Lung microvascular endothelial cell (primary cell): ENCODE measurements at places on chromosomes 3 and 15.

GRCh38 chr15:48577469-48577868 is 68.0 kb downstream of the FBN1 start:
- no peak for DNase-seq

DNA sequence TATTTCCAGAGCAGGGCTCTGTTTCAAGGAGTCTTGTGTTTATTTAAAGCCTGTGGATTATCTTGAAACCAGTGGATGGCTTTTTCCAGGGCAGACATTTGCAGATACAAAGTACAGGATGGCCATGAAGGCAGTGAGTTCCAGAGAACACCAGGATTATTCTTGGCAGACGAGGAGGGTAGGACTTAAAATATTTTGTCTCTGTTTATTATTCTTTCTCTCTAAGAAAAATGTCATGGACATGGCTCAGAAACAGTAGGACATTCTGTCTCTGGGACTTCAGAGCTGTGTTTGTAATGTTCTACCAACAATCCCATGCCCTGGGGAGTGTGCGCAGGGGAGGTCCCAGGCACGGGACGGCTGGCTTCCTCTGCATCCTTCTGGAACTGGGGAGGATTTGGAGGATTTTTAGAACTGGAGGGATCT is 125.9 kb downstream of the ATP10A start:
- DNase-seq: no peak

- no peak for DNase-seq
These were observed 481.4 kb upstream of the ALCAM start for GRCh38 chr3:104885214-104885814.

DNA sequence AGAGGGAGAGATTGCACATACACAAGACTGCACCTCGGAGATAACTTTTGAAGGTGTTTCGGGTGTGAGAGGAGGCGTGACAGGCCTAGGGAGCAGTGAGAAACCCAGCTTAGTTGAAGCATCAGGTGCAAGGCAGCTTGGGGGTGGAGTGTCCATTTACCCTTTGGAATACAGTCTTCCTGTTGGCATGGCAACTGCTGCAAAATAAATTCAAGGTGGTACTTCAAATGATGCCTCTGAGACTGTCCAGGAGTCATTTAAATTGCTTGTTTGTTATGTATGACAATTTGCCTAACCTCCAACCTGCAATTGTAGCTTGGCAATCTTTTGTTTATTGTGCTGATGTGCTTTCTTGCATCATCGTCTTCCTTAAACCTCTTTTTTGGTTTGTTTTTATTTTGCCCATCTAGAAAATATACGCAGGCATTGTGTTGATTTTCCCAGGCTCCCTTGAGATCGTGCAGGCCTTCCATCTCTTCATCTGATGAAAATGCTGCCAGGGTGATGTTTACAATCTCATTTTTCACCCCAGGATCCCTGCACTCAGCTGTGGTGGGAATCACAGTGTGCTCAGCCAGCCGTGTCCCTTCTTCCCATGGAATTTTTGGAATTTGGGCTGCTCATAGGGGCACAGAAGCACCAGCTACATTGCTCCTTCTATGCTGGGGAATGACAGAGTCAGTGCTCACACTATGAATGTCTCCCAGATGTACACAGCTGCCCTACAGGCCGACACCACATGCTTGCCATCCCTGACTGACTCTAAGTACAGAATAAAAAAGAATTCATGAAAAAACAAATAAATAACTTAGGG is 583.1 kb upstream of the CFAP20DC start:
- DNase-seq: no peak

DNA sequence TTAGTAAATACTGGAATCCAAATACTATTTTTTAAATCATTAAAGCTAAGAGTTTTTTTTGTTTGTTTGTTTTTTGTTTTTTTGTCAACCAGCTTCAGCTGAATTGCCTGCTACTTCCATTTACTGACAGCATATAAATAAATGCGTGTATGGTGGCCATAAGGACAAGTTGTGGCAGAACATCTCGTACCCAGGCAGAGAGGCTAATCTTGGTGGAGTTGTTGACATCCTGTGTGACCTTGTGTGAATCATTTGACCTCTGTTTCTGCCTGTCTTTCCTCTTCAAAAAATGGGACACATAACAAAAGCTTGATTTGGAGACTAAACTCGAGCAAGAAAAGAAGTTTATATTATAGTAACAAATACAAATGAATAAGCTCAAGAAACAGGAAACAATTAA is 734.2 kb downstream of the MCTP2 start:
- DNase-seq: peak; percentile 76

GRCh38 chr15:36994790-36995189 is 105.6 kb downstream of the MEIS2 start:
- no peak for DNase-seq

GRCh38 chr3:19427422-19428149 is 279.3 kb downstream of the KCNH8 start:
- no peak for DNase-seq

GRCh38 chr15:39787479-39787878 is 4.8 kb upstream of the FSIP1 start:
- peak; percentile 25 for DNase-seq

- no peak for DNase-seq
These were observed 1065.1 kb downstream of the AGBL1 start for GRCh38 chr15:87144775-87145174.

- no peak for DNase-seq
These were observed 195.6 kb downstream of the CTNNB1 start for GRCh38 chr3:41394896-41395295.

DNA sequence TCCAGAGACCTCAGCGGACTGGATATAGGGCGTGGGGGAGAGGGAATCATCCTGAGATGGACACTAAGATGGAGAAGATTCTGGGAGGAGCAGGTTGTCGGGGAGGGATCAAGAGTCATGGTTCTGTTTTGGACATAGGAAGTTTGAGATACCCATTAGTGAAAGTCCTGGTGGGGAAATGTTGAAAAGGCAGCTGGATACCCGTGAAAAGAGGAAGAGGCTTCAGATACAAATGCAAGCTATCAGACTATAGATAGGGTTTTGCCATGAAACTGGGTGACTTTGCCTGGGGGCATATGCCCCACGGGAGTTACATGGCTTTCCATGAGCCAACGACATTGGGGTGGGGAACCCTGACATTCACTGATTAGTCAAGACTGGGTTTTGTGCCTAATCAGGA is 1.1 kb upstream of the GPR62 start:
- no peak for DNase-seq

DNA sequence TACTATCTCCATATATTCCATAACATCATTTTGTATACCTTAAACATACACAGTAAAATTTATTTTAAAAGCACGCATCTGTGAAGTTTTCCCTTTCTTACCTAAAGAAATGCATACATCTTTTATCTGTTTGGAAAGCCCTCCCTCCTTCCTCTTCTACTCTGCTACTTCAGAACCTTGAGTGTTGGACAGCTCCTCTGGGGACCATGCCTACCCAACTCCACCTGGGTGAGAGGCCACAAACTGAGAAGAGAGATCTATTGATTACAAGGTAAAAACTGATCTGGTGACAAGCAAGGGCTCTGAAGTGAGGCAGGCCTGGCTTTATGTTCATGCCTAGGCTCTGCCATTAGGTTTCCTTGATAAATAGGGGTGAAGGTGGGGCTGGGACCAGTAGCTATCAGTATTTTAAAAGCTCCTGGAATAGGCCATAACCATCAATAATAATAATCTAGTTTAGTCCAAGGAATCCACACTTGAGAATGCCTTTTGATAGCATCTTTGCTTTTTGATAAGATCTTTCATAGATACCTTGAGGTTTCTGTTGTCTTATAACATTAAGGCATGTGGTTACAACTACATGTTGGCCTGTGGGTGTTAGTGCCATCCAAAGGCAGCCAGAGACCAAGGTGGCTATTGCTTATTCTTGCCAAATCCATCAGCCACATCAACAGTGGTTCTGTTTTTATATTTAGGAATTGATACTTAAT is 148.8 kb downstream of the KCNMB2 start:
- DNase-seq: no peak

DNA sequence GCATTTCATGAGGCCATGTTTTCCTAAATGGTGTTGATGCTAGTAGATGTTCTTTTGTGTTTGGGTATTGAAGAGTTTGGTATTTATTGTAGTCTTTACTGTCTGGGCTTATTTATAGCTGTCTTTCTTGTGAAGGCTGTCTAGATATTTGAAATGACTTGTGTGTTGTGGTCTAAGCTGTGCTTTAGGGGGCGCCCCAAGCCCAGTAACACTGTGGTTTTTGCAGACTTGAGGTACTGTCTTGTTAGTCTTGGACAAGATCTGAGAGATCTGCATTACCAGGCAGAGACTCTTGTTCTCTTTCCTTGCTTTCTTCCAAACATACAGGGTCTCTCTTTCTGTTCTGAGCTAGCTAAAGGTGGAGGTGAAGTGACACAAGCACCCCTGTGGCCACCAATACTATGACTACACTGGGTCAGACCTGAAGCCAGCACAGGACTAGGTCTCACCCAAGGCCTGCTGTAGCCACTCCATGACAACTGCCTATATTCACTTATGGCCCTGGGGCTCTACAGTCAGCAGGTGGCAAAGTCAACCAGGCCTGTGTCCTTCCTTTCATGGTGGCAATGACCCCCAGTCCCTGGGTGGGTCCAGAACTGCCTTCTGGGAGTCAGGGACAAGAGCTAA is 152.1 kb upstream of the TBC1D5 start:
- DNase-seq: peak; percentile 9

GRCh38 chr3:47950453-47951169 is 65.6 kb downstream of the MAP4 start:
- no peak for DNase-seq

- peak; percentile 77 for DNase-seq
These were observed 966 bp downstream of the ALAS1 start for GRCh38 chr3:52198643-52199608.

- peak; percentile 29 for DNase-seq
These were observed 111.0 kb downstream of the MECOM start for GRCh38 chr3:169552533-169552932.

GRCh38 chr3:9248522-9249271 is 749 bp downstream of the SRGAP3 start:
- DNase-seq: no peak

DNA sequence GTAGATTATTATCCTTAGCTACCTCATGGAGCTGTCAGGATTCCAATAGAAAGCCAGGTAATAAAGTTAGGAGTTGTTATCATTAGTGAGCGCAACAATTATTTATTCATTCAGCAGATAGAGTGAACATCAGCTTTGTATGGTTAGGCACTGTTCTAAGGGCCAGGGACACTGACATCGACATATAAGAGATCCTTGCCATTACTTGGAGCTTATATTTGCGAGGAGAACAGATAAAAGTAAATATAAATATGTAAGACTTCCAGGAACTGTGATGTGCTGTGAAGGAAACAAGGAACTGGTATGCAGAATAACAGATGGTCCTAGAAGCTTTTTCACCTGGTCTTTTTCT is 473 bp downstream of the LSM3 start:
- no peak for DNase-seq

GRCh38 chr3:129040039-129040336 is 20.6 kb upstream of the GP9 start:
- no peak for DNase-seq
